ENCODE measurements at places on chromosomes 6 and 20. TPM values are rescaled to one million over a fixed set of nuclear protein-coding genes. Genes with fewer than 3 reads are reported as not detected.

DNA sequence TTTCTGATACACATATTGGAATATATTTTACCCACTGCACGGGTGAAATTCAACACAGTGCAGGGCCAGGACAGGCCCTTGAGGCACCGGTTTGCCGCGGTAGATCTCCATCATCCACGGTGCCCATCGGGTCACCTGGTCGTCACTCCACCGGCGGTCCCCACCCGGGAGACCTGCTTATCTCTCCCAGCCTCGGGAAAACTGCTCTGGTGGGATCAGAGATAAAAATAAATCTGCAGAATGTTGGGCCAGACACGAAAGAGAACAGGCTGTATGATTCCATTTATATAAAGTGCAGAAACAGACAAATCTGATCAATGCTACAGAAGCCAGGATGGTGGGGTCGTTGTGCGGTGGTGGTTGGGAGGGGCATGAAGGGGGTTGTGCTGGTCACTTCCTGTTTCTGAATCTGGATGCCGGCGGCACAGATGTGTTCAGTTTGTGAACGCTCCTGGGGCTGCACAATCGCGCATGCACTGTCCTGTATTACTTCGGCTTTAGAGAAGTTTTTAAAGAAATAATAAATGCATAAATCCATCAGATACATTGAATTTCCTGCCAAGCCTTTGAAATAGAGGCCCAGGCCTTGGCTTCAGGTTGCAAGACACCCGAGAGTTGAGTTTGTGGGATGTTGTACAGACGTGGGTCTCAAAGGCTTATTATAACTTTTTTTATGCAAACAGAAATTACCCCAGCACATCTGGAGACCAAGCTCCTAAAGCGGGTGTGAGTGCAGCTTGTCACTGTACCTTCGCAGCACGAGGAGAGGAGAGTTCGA is 54.3 kb downstream of the ANKRD60 start:
- peak; percentile 51 for DNase-seq

GRCh38 chr20:58330249-58330648 is 20.7 kb downstream of the RAB22A start:
- DNase-seq, result no peak

DNA sequence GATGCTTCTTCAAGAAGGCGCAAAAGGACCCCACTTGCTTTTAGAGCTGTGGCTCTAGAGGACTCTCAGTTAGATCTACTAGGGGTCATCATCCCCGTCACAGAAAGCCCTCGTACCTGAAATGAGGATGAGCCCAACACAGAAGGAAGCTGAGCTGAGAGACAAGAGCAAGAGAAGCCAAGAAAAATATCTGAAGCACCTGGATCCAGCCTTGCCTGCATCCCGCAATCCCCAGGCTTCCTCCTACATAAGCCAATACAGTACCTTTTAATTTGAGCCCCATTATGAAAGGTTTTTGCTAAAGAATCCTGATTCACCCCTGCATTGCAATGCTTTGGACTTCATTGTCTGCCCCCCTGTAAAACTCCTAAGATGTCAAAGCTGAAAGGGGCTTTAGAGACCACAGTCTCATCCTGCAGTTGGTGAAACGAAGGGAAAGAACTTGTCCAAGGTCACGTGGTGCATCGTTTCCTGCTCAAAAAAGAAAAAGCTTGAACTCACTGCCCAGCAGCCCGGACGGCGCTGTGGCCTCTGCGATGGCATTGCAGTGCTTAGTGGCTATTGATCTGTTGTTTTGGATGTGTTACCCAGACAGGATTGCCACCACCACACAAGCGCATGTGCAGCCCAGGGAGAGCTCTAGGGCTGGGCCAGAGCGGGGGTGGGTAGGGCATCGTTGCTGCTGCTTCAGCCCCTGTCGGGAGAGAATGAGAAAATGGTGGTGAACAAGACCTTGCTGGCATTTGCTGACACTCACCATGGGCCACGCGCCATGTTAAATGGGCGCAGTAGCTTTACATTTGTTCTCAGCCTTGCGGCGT is 28.4 kb downstream of the AAR2 start:
- no peak for DNase-seq

DNA sequence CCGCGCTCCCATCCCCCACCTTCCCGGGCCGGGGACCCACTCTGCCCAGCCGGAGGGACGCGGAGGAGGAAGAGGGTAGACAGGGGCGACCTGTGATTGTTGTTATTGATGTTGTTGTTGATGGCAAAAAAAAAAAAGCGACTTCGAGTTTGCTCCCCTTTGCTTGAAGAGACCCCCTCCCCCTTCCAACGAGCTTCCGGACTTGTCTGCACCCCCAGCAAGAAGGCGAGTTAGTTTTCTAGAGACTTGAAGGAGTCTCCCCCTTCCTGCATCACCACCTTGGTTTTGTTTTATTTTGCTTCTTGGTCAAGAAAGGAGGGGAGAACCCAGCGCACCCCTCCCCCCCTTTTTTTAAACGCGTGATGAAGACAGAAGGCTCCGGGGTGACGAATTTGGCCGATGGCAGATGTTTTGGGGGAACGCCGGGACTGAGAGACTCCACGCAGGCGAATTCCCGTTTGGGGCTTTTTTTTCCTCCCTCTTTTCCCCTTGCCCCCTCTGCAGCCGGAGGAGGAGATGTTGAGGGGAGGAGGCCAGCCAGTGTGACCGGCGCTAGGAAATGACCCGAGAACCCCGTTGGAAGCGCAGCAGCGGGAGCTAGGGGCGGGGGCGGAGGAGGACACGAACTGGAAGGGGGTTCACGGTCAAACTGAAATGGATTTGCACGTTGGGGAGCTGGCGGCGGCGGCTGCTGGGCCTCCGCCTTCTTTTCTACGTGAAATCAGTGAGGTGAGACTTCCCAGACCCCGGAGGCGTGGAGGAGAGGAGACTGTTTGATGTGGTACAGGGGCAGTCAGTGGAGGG is 2.8 kb downstream of the SOX4 start:
- no peak for DNase-seq

DNA sequence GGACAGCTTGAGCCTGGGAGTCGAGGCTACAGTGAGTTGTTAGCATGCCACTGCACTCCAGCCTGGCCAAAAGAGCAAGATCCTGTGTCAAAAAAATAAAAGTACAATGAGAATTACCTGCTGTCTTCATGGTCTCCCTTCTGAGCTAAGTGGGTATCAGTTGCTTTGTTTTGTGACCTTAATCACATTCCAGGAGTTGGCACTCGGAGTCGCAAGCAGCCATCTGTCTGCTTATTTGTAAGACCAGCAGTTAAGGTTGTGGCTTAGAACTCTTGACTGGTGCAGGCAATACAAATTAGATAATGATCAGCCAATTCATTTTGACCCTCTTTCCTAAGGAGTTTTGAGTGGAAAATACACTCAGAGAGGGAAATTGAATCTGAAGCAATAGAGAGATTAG is 114.0 kb downstream of the MYO6 start:
- no peak for DNase-seq

- no peak for DNase-seq
These were observed 80.8 kb upstream of the BEND3 start for GRCh38 chr6:107196152-107196551.

DNA sequence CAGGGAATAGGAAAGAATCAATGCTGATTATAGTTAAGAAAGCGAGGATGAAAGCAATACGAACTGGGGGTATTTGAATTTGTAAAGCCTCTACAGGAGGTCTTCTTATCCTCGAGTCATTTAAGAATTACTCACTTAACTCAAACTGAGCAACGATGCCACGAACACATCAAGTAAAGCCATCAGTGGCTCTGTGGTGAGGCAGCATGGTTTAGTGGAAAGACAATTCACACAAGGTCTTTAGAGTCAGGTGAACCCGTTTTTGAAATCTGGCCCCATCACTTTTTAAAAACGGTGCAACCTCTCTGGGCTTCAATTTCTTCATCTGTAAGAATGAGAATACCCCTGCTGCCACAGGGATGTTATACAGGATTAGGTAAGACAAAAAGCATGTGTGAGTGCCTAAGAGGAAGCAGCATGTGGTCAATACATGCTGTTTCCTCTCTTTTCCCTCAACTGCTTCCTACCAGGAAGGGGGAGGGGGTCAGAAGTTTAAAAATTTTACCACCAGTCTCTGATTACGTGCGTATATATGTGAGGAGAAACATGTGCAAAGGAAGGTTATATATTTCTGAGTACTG is 162.0 kb downstream of the BTBD9 start:
- no peak for DNase-seq

- no peak for DNase-seq
These were observed 38.3 kb downstream of the ATG5 start for GRCh38 chr6:106287215-106287614.

GRCh38 chr20:17036541-17036940 is 190.3 kb upstream of the PCSK2 start:
- DNase-seq, result no peak

The MYMX gene
- not detected for total RNA-seq

The MED23 gene
- total RNA-seq, result 39.0 TPM

The ULBP3 gene
- 6.1 TPM for total RNA-seq

The GABRR1 gene
- not detected for total RNA-seq

The HSPA12B gene
- total RNA-seq, result 0.26 TPM

Measured in chondrocyte (in vitro differentiated cells).